ENCODE measurements at places on chromosomes 5 and 9.

DNA sequence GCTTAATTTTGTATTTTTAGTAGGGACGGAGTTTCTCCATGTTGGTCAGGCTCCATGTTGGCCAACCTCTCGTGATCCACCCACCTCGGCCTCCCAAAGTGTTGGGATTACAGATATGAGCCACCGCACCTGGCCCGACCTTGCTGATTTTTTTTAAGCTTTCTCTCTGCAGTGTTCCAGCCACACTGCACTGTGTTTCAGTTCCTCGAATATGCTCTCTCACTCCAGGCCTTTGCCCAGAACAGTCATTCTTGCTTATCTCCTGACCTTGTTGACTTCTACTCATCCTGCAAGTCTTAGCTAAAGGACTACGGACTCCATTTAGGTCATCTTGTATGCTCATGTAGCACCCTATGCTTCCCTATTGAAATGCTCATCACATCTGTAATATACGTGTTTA lies 3.3 kb downstream of the SNAPC3 start:
- DNase-seq, result no peak

- no peak for DNase-seq
These were observed 822.5 kb downstream of the PTPRD start for GRCh38 chr9:9790216-9790872.

DNA sequence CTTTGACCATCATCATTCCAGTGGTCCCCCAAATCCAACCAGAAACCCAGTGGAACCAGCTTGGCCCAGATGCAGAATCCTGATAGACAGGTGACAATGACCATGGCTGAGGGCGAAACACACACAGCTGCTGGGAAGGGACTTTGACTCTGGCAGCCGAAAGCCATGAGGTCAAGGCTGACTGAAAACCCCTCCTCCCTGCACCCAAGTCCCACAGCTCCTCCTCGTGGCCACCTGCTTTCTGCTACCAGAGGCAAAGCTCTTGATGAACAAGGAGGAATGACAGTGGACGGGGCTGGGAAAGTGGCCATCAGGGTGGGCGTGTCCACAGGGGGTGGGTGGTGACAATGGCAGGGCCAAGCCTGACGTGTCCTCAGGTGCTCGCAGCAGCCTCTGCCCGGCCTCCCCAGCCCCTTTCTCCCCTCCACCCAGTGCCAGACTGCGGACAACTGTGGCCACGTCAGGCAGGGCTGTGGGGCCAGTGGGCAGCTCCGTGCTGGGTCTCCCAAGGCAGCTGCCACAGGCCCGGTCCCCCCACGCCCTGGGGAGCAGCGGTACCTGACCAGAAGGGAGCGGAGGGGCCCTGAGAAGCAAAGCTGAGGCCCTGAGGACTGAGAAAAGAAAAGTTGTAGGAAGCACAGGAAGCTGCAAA lies 30.8 kb upstream of the SARDH start:
- DNase-seq, result no peak

- DNase-seq, result no peak
These were observed 49.5 kb upstream of the EGFLAM start for GRCh38 chr5:38208782-38209378.

DNA sequence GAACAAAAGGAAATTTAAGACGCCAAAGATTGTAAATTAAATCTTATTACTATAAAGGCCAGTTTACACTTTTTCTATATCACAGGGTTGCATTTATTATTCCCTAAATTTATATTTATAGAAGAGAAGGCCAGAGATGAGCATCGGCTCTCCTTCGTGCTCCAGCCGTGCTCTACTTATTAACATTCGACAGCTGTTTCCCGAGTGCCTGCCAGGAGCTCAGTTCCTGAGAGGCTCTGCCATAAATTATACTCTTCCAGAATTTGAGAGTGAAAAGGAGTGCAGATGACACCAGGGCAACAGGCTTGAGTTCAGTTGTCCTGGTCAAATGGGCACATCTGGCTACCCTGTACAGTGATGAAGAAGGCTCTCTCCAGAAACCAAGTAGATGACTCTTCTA lies 70.1 kb downstream of the PCSK5 start:
- DNase-seq, result no peak

GRCh38 chr9:134961331-134962064 lies 43.8 kb upstream of the FCN1 start:
- DNase-seq, result no peak

DNA sequence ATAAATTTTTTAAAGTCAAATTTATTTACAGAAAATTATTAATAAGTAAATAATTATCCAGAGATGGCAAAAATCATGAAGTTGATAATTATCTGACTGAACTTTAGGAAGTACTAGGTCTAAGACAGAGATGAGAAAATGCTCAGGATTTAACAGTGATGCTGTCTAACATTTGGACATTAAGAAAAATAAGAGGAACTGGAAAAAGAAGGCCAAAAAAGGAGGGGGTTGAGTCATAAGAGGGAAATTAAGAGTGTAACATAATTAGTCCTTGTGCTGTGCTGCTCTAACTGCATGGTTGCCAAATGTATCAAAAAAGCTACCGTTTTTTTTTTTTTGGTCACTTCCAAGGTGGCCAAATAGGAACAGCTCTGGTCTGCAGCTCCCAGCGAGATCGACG lies 35.4 kb upstream of the TUT7 start:
- no peak for DNase-seq

GRCh38 chr5:91206734-91207133 lies 176.4 kb downstream of the ARRDC3 start:
- DNase-seq, result no peak

DNA sequence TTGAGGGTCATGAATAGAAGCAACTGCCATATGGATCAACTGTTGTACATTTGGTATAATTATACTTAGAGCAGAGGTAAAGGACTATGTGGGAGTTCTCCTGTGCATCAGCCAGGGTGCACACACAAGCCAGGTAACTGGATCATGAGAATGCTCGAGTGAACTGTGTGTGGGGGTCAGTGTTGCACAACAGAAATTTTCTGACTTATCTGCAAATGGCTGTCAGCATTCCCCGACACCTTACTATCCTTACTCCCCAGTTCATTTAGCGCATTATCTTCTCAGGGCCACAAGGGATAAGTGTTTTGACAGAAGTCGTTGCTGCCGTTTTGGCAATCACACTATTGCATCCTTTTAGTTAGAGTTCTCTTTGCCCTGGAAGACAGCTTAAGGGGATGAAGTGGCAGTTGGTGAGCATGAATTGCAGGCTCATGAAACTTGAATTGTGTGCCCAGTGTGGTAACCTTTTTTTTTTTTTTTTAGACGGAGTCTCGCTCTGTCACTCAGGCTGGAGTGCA lies 1.7 kb downstream of the CANX start:
- no peak for DNase-seq

GRCh38 chr5:168746893-168747640 lies 167.9 kb upstream of the PANK3 start:
- no peak for DNase-seq

DNA sequence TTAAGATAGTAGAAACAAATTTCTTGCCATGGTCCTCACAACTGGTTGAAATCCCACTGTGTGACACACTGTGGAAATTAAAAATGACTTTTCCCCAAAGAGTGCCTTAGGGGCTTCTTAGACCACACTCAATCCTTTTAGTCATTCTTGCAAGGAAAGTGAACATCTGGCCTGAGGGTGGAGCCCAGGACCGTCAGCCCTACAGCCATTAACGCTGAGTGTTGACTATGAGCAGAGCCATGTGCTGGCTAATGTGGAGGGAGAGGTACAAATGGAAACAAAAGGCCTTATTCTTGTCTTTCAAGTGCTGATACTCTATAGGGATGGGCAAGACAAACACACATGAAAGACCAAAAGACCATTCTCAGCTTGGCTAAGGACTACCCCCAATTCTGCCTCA lies 456.5 kb downstream of the ZSWIM6 start:
- DNase-seq, result no peak

- no peak for DNase-seq
These were observed 60.7 kb downstream of the TAF11L14 start for GRCh38 chr5:17694914-17695313.

- DNase-seq, result no peak
These were observed 149.0 kb downstream of the INSYN2B start for GRCh38 chr5:169831331-169831730.

DNA sequence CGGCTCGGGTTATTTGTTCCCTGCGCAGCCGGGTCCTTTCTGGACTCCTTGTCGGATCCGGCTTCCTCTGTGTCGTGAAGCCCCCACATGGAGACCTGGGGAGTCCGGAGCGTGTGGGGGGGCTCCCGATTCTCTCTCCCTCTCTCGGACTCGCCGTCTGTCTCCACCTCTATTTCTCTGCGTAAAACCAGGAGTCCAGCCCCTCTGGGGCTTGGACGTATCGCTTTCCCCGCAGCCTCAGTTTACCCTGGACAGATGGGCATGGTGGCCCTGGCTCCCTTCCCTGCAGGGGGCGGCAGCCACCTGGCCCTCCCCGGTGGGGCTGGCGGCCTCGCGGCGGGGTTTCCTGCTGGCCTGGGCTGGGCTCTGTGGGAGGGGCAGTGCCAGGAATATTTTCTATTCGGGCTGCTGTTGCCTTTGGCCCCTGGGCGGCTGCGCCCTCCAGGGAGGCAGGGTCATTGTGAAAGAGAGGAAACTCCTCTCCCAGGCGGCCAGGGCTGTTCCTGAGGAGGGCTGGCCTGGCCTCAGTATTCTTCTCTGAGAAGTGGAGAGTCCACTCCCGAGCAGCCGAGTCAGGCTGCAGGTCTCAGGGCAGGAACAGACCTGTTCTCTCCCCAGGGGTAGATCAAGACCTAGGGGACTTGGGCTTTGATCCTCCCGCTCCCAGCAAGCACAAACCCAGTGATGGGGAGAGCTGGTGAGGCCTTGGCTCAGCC lies 665 bp downstream of the ASS1 start:
- no peak for DNase-seq

- DNase-seq, result no peak
These were observed 59.1 kb downstream of the TLR4 start for GRCh38 chr9:117763314-117763713.

- no peak for DNase-seq
These were observed 57.7 kb upstream of the NXNL2 start for GRCh38 chr9:88477300-88477751.

GRCh38 chr5:106639488-106639887 lies 1031.2 kb downstream of the EFNA5 start:
- DNase-seq, result no peak

- DNase-seq, result no peak
These were observed 652.3 kb downstream of the BNC2 start for GRCh38 chr9:16217943-16218701.

- DNase-seq, result no peak
These were observed 78.8 kb downstream of the SPATA31C2 start for GRCh38 chr9:88059469-88059868.

- no peak for DNase-seq
These were observed 135.1 kb upstream of the DAB2 start for GRCh38 chr5:39559923-39560322.

DNA sequence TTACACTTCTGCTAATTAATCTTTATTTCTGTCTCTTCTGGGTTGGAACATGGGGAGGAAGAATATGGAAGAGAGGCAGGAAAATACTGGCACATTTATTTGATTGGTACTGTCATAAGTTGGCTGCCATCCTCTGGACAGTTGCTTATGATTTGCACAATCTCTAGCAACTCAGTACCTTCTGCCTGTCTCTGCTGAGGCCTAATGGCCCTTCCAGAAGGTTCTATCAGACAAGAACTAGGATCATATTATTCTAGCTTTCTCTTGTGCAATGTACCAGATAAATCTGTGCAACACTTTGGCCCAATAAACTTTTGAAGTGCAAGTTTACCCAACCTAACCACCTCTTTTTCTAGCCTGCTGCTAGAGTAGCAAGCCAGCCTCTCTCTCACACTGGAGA lies 335.0 kb downstream of the ARRDC3 start:
- DNase-seq, result no peak

DNA sequence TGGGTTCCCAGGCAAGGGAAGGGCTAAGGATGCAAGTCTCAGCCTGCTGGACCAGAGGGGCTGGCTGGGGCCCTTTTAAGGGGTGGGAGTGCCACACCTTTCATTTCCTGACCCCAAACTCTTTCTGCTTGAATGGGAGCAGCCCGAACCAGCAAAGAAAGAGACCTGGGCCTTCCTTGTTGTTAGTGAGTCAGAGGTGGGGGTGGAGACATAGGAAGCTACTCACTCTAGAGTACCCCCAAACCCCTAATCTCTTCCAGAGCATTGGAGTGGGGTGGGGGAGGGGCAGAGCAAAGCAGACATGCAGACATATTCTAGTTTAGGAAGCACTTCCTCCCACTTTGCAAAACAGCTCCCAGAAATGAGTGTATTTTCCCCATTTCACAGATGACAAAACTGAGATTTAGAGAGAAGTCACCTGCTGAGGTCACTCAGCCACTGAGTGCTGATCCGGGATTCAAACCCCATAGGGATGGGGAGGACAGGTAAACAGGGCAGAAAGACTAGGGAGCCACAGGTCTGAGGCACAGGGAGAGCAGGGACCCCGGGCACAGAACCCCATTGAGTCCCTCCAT lies 6.0 kb upstream of the AQP3 start:
- DNase-seq, result no peak

- no peak for DNase-seq
These were observed 50.4 kb upstream of the STXBP1 start for GRCh38 chr9:127561491-127562278.

- no peak for DNase-seq
These were observed 122.3 kb downstream of the VAV2 start for GRCh38 chr9:133869674-133870405.

DNA sequence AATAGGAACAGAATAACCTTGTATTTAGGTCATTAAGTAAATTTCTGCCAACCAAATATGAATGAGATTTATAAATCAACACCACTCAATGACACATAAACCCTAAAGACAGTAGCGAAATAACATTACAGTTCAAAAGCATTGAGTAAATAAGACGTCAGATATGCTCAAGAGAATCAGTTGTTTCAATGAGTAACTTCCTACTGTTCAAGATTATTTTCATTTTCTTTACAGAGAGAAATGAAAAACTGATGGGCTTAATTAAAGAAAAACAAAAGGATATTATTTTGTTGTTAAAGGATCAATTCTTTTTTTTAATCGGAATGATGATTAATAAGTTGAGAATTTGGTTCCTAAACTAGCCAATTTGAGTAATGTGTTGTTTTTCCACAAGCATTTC lies 150.1 kb downstream of the BNC2 start:
- DNase-seq, result no peak

- DNase-seq, result no peak
These were observed 30.1 kb upstream of the ZNF782 start for GRCh38 chr9:96884443-96884842.

- DNase-seq, result no peak
These were observed 12.9 kb downstream of the CXCL14 start for GRCh38 chr5:135565725-135566421.

DNA sequence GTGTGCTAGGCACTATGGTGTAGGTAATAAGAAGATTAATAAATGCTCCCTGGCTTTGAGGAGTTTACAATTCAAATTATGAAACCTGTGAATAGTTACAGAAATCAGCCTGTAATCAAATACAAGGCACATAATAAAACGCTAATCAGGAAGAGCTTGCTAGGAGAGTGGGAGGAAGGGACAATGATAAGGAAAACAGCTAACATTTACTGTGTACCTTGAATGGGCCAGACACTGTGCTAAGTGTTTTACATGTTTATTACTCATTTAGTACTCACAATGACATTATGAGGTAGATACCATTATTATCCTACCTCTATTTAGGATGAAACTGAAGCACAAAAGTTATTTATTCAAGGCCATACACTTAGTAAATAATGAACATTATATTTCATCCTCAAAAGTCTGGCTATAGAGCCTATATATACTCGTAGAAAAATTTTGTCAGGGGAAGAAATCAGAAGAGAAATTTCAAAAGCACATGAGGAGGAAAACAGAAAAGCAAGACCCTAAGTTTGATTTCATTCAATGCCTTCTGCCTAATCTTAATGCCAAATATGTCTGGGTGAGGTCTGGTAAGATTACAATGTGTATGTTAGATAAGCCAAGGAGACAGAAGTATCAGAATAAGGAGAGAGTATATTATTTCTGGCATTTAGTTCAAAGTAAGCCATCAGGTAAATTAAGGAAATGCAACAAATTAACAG lies 35.9 kb downstream of the AFF4 start:
- DNase-seq, result no peak

Data from esophagus squamous epithelium (tissue), 5 donors.